ENCODE measurements at places on chromosomes 1 and 21.

GRCh38 chr1:201455098-201455497 lies 13.9 kb downstream of the PHLDA3 start:
- DNase-seq: no peak

- DNase-seq: no peak
Observed at GRCh38 chr1:71859806-71860205, 422.5 kb downstream of the NEGR1 start.

- DNase-seq: no peak
Observed at GRCh38 chr1:101408212-101409042, 171.6 kb downstream of the S1PR1 start.

GRCh38 chr1:231803353-231803752 lies 176.8 kb downstream of the DISC1 start:
- no peak for DNase-seq

DNA sequence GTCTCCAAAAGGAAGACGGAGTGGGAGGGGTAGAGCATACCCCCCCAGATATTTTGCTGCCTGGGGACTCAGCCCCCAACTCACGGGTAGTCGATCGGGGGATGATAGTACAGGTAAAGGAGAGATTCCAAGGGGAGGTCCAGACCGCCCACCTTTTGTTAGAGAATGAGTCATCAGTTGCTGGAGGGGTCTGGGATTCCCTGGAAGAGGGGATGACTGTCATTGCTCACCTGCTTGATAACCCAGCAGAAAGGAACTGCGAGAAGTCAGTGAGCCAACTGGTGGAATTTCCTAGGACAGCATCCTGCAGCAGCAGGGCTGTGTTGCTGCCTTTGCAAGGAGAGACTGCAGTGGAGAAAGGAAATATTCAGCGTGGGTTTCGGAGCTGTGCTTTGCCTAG lies 64.4 kb downstream of the MACF1 start:
- DNase-seq: no peak

Data from RKO (cell line).